ENCODE measurements at places on chromosomes 2 and 18.

DNA sequence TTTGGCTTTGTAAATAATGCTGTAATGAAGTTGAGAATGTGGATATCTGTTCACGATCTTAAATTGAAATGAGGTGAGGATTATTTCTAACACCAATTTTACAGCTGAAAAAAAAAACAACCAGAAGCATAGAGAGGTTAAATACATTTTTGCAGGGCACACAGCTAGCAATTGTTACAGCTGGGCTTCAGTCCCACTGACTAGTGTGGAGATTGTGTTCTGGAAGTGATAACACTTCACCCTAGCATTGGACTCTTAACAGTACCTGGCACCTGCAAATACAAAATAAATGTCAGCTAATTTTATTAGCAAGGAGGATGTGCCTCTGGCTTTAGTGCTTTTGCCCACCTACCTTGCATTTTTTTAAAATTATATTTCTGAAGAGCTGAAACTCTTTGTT lies 28.8 kb downstream of the CAVIN2 start:
- no peak for DNase-seq

DNA sequence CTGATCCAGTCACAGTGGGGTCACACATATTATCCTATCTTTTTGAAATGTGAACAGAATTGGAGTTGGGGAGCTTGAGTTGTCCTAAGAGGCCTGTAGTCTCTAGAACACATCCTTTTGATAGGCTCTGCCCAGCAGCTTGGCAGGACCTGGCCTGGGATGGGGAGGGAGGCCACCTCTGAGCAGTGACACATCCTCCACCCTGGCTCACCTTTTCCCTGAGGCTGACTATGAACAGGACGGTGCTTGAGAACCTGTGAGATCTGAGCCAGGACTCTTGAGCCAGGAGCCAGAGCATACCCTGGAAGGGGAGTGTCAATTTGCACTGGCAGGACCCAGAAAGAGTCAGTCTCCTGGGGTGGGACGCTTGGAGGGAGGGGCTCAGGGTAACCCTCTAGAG lies 17.7 kb upstream of the ATP6V1B1 start:
- DNase-seq: no peak

GRCh38 chr2:44479127-44479887 lies 117.6 kb downstream of the CAMKMT start:
- DNase-seq: no peak

DNA sequence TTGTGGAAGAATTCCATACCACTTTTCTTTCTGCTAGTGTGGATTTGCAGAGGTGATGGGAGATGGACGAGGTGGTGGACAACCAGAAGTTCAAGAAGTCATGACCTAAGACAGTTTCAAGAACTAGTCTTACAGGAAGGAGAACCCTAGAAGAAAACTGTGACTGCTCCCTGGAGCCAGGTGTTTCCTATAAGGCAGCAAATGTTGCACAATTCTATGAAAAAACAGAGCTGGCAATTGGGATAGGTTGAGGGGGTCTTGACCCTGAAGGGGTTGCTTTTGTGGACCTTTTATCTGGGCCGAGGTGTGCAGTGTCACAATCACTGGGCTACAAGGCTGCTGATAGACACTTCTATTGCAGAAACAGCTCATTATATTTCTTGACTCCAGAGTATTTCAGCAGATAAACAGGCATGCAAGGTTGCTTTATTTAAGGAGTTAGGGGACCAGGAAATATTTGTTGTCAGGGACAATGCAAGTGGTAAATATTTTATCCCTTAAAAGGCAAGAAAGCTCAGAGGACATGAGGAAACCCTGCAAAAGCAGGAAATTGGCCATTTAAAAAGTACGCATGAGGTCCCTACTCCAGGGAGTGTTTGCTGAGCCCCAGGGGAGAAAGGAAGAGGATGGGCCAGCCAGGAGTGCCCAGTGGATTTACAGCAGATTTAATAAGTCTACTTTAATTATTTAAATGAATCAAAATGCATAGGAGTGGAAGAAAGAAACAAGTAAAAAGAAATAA lies 22.9 kb downstream of the APCDD1 start:
- DNase-seq: no peak

DNA sequence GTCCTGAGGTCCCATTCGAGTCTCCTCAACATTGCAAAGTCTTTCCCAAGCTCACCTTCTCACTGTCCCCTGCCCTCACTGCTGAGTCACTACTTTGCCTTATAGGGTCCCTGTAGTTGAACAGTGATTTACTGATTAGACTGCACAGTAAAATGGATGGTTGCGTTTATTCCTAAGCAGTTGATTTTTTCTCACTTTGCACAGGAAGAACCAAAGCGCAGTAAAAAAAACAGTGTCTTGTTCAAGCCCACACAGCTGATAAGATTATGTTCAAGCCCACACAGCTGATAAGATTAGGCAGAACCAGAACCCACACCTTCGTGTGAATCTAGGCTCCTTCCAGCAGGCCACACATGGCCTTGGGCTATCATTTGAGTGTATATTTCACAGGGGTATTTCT lies 215.3 kb upstream of the COPS8 start:
- DNase-seq: no peak

DNA sequence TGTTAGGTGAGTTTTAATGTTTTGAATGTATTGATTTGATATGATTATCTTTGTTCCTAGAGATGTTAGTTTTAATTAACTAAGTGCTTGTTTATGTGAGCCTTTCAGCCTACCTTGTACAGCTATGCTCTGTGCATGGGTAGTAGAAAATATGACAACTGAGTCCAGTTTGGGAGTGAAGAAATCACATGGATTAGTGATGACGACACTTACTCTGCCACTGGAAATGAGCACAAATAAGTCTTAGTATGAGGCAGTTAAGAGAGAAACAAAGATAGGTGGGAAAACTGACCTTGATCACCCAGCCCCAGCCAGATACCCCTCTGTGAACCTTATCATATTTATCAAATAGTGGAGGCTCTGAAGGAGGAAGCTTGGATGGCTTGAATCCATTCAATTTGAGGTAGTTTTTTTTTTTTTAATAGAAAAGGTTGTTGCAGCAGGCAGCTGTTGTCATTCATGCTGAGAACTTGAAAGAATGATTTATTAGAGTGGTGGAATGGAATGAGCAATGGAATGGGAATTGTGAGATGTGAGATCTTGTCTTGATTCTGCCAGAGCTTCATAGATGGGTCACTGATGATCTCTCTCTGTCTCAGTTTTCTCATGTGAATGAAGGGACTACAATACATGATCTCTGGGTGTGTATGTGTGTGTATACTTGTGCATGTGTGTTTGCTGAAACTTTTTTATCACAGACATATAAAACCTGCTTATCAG lies 96.4 kb downstream of the MAP3K20 start:
- DNase-seq: no peak

GRCh38 chr18:67600181-67601180 lies 84.0 kb upstream of the DSEL start:
- no peak for DNase-seq

GRCh38 chr2:202965810-202966460 lies 48.7 kb upstream of the NBEAL1 start:
- no peak for DNase-seq

DNA sequence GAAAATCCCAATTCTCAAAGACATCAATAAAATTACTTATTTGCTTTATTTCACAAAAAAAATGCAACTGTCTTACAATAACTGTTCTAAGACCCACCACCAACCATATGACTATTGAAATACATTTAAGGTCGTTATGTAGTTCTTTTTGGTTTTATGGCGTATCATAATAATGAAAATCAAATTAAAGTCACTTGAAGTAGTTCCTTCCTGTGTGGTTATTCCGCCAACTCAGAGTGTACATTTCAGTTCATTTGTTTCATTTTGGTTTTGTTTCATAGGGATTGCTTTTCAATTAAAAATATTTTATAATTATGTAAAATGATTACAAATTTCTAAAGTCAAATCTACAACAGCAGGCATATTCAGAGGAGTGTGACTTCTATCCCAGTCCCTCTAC lies 45.9 kb upstream of the AAK1 start:
- no peak for DNase-seq

DNA sequence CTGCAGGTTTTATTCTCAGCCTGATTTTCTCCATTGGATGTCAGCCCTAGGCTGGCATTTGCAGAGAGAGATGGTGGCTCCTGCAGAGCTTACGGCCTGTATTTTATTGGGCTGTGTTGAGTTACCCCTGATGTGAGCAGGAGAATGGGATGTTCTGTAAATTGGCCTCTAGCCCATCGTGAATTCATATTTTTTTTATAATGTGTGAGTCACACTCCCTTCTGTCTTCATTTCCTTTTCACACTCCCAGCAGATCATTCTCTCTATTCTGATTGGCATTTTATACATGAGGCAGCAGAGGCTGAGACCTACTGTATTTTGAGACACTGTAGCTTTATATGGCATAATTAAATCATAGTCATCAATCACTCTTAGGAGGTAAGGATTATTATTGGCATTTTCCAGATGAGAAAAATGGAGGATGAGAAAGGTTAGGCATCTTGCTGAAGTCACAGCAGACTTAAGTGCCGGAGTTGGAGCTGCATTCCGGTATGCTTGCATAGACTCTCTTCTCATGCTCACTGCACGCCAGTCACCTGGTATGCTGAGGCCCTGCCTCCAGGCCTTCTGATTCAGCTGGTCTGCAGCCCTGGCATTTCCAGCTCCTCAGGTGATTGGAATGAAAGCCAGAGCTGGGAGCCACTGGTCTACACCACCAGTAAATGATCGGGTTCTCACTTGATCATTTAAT lies 142.4 kb downstream of the NEDD4L start:
- no peak for DNase-seq

- no peak for DNase-seq
Measured at GRCh38 chr2:108449410-108450130, 564 bp downstream of the GCC2 start.

- no peak for DNase-seq
Measured at GRCh38 chr2:192166946-192167345, 27.8 kb downstream of the TMEFF2 start.

- DNase-seq: no peak
Measured at GRCh38 chr2:133458280-133458679, 110.0 kb downstream of the NCKAP5 start.

- no peak for DNase-seq
Measured at GRCh38 chr2:67625690-67626475, 228.8 kb downstream of the ETAA1 start.

- DNase-seq: no peak
Measured at GRCh38 chr2:59458800-59459199, 1094.7 kb downstream of the BCL11A start.

GRCh38 chr2:99631700-99632099 lies 141.9 kb upstream of the REV1 start:
- DNase-seq: no peak

DNA sequence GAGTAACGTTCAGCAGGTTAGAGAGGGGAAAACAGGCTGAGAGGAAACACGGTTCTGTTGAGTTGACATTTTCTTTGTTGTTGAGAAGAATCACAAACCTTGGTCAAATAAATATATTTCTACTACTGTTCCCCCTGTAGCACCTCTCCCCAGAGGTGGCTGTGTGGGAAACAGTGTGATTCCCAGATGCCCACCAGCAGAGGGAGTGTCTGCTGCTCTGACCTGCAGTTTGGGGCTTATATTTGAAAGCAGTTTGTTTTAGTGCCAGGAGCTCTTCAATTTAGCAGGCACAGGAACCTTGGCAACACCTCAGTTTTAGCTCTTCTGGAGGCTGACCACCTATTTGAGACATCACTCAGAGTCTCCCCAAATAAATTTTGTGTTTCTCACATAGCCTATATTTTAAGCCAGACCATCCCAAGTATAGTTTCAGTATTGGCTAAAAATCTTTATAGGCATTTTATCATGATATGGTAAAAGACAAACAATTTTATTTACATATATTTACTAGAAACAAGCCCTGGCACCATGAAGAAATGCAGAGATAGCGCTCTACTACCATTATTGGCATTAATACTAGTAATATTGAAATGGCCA lies 75.7 kb downstream of the PIK3C3 start:
- no peak for DNase-seq

- no peak for DNase-seq
Measured at GRCh38 chr18:63213331-63213900, 106.2 kb downstream of the BCL2 start.

DNA sequence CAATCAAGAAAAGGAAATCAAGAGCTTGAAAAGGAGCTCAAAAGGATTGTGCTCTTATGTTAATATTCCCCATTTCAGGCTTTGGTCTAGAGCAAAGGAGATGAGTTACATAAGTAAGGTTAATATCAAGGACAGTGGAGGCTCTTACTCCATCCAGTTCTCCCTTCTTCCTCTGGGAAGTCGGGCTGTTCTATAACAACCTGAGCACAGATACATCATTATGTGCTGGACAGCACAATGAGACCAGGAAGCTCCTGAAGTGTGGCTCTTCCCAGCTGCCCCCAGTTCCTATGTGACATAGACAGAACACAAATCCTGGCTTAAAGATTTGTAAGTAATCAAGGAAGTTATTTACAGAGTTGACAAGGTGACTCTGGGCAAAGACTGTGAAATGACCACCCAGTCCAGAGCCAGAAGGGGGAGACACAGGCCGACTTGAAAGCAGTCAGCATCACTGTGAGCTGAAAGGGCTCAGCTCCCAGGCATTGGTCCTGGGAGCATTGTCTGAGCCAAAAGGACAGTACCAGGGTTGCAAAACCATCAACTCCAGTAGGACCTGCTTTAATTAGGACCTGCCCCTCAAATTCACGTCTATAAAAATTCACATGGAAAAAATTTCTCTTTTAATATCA lies 917.6 kb upstream of the ACVR2A start:
- no peak for DNase-seq

DNA sequence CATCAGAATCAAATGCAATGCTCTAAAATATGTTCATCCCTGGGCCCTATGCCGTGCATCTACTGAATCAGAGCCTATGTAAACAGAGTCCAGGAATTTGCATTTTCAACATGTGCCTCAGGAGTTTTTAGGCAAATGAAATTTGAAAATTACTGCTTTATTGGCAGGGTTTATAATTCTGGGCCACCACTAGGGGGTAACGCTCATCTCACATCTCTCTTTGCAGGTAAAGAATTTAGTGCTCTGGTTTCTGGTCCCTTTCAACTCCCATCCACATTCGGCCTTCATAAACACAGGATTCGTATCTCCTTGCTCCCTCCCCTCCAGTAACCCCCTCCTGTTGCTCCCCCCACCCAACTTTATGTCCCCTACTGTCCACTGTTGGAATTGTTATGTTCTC lies 49.3 kb downstream of the LYPD6B start:
- no peak for DNase-seq

DNA sequence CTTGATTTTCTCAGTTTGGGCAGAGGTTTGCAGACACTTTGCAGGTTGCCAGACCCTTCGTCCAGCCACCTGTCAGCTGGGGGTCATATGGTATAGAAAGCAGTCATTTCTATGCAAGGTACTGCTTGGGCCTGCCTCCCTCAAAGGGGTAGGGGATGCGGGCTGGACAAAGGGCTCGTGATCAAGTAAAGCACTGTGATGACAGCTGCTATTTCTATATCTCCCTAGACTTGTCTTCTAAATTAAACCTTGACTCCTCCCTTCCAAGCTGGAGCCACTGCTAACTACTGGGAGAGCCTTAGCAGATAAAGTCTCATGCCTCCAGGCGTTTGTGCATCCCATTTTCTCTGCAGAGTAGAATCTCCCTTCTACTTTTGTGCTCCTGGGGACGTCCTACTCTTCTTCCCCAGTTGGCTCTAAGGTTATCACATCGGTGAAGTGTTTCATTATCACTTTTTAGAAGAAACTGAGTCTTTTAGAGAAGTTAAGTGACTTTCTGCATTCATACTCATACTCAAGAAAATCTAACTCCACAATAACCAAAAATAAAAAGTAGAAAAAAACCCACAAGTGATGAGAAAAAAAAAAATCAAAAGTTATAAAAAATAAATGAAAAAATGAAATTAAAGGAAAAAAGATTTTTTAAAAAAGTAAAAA lies 710 bp upstream of the XRCC5 start:
- no peak for DNase-seq

- no peak for DNase-seq
Measured at GRCh38 chr2:200405599-200406298, 99.3 kb downstream of the SPATS2L start.

- no peak for DNase-seq
Measured at GRCh38 chr2:121090088-121090715, 194.8 kb downstream of the TFCP2L1 start.
